D721Med (cell line): ENCODE measurements at places on chromosomes 6 and 20.

DNA sequence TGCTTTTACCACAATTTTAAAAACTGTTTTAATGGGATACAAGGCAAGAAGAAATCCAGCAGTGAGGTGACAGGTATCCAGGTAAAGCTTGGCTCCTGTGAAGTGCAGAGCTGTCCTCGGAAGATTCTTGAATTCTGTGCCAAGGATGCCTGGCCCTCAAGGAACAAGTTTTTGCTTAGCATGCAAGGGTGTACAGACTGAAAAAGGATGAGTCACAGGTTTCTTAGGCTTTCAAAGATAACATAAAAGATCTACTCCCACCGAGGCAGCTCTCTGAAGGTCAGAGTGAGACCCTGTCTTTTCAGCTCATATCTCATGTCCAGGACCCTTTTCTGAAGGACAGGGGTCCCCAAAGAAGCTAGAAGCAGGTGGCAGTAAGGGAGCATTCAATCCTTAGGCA is 83.3 kb downstream of the CHD6 start:
- DNase-seq = no peak

GRCh38 chr6:19934996-19935591 is 97.9 kb downstream of the ID4 start:
- DNase-seq = no peak

- no peak for DNase-seq
These were observed 2.0 kb downstream of the PDE10A start for GRCh38 chr6:165660857-165661663.

DNA sequence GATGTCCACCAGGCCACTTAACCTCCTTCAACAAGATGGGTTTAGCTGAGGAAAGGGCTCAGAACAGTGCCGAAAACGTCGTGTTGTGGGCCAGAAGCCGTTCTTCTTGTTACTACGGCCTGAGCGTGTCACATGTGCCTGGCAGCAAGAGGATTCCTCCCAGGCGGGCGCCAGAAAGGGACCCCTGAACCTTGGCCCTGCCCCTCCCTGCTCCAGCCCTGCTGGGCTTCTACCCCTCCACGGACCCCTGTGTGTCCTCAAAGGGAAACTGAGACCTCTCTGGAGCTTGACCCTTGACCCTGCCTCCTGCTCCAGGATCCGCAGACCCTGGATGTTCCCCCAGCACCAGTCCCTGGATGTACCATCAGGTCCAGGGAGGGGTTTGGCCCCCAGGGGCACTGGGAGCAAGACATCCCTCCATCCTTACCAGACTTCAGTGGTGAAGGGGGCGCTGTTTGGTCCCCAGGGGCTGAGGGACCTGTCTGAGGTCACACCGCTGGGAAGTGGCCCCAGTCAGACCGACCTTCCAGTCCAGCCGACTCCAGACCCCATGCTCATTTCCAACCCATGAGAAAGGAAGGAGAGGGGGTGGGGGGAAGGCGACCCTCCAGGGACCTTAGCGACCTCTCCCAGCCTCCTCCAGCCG is 10.1 kb downstream of the HRH3 start:
- DNase-seq = no peak

- no peak for DNase-seq
These were observed 9.4 kb upstream of the KHDC1L start for GRCh38 chr6:73234733-73235132.

DNA sequence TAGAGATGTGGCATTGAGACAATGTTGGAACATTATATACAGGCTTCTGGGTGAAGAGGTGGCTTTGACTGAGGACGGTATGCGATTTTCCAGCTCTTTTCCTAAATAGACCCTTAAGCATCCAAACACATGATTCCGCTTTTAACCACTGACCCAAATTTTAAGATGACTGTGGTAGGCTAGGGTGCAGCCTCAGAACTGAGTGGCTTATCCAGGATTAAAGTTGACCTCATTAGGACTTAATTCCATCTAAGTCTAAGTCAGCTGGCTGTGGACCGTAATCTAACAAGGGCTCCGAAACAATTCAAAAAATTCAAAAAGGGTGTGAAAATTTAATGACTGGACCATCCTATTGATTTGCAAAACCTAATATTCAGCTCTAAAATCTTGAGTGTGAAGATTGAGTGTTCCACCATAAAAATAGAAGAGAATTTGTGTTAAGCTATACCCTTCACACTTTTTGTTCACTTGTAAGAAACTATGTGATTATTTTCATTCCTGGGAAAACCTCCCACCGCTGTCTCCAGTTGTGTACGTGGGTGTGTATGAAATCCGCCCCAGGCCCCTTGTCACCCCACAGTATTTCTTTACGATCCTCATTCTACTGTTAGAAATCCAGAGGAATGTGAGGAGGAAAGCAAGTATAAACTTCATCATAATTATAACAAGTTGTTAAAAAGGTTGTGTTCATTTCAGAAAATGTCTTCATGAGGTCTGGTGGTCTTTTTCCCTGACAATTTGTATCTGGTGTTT is 2.7 kb downstream of the PCMTD2 start:
- peak; percentile 67 for DNase-seq

DNA sequence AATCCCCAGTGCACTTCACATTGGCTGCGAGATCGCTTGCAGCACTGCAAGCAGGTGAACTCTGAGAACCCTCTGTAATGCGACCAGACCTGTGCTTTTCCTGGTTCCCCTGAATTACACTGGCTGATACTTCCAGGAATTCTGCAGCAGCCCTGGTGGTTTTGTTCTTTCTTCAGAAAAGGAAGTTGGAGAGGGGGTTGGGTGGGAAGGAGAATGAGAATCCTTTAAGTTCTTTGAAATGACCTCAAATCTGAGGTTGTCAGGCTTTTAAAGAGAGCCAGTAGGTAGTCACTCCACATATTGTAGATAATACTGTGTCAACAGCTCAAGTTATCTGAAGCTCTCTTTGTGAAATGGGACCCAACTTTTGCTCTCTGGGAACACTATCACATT is 62.4 kb downstream of the GCNT2 start:
- DNase-seq = no peak

- DNase-seq = no peak
These were observed 106.9 kb upstream of the ADGRF1 start for GRCh38 chr6:47149066-47149465.

DNA sequence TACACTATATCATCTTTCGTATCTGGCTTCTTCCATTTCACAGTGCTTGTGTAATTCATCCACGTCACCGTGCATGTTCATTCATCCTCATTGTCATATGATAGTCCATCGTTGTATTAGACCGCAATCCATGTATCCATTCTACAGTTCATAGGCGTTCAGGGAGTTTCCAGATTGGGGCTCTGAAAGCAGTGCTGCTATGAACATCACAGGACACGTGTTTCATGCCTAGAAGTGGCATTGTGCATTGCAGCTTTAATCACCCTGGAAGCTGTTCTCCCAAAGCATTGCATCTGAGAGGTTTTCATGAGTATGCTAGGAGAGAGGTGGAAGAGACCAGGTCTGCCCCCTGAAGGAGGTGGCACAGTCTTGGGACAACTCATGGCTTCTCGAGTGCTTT is 35.3 kb downstream of the BMP7 start:
- DNase-seq = no peak

DNA sequence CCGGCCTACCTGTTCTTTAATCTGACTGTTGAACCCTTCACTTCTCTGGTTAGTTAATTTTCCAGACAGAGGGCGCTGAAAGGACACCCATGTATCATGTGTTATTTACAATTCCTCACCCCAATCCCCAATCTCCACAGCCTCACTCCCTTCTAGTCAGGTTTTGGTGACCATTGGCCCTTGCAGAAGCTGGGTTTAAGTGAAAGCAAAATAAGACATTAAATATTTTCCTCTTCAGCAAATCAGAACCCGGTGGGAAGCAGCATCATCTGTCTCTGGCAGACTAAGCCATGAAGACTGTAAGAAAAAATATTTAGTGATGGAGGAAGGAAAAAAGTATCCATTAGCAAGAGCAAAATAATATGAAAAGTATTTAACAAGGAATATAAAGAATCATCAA is 9.4 kb upstream of the HLA-DQA1 start:
- DNase-seq = no peak

DNA sequence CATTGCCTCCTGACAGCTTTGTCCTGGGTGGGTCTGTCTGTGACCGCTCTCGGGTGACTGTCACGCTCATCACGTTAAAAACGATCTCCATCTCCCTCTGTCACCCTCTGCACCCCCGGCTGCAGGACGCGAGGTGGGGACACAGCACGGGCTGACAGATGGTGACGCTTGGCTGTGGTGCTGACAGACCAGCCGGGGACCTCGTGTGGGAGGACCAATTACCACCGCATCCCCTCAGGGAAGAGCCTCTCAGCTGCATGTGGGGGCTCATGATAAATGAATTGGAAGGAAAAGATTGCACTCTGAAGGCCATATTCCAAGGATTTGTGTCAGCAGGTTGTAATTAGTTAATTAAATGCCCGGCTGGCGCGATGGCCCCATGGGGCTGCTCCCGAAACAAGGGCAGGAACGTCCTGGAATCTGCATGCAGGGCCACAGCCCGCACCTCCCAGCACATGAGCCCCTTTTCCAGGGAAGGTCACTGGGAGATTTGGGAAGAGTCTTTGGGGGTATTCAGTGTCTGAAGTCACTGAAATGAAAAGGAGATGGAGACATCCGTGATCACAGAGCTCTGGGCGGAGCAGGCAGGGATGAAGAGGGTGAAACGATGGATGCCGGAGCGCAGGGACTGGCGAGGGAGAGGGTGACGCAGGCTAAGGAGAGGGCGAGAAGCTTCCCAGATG is 87.1 kb downstream of the ERMARD start:
- no peak for DNase-seq

GRCh38 chr20:51493346-51493791 is 49.1 kb downstream of the NFATC2 start:
- no peak for DNase-seq

DNA sequence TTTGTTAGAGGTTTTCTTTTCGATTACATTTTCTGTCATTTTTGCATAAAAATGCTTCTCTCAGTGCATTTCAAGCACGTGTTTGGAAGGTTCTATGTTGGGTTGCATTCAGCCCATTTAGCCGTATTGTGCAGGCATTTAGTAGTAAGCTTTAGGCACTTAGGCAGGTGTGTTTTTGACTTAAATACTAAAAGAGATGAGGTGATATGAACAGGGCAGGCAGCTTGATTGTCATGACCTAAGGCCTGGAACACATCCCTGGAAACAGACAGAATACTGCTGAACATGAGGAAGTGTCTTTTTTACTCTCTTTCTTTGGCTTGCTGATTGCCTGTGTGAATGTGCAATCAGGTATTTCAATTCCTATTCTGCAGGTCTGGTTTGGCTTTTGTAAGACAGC is 610.5 kb upstream of the MAN1A1 start:
- DNase-seq = no peak

GRCh38 chr6:1552296-1552761 is 57.4 kb upstream of the FOXC1 start:
- no peak for DNase-seq

GRCh38 chr6:28345201-28345600 is 4.5 kb upstream of the ZKSCAN3 start:
- DNase-seq = no peak

- DNase-seq = no peak
These were observed 452 bp downstream of the TRAF3IP2 start for GRCh38 chr6:111605100-111605751.

- DNase-seq = no peak
These were observed 79.3 kb downstream of the SLC22A3 start for GRCh38 chr6:160427312-160428068.

DNA sequence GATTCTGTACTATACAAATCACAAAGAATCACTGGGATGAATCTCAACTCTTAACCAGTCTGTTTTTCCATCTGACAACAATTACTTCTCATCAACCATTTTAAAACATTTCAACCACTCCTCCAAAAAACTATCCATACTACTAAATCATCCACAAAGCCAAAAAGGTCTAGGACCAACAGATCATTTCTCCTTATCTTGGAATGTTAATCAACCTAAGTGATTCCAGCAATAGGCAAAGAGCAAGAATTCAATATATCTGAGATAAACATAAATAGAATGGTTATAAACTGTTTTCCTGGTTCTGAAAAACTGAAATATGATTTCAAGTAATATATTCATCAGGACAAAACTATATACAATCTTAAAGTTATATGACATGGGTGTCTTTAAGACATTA is 28.6 kb downstream of the RANBP9 start:
- no peak for DNase-seq

GRCh38 chr6:49003348-49003747 is 459.7 kb downstream of the MMUT start:
- no peak for DNase-seq

- DNase-seq = no peak
These were observed 1137.7 kb downstream of the EPHA7 start for GRCh38 chr6:92281571-92282076.

GRCh38 chr6:131231891-131232290 is 96.6 kb downstream of the AKAP7 start:
- DNase-seq = peak; percentile 19

DNA sequence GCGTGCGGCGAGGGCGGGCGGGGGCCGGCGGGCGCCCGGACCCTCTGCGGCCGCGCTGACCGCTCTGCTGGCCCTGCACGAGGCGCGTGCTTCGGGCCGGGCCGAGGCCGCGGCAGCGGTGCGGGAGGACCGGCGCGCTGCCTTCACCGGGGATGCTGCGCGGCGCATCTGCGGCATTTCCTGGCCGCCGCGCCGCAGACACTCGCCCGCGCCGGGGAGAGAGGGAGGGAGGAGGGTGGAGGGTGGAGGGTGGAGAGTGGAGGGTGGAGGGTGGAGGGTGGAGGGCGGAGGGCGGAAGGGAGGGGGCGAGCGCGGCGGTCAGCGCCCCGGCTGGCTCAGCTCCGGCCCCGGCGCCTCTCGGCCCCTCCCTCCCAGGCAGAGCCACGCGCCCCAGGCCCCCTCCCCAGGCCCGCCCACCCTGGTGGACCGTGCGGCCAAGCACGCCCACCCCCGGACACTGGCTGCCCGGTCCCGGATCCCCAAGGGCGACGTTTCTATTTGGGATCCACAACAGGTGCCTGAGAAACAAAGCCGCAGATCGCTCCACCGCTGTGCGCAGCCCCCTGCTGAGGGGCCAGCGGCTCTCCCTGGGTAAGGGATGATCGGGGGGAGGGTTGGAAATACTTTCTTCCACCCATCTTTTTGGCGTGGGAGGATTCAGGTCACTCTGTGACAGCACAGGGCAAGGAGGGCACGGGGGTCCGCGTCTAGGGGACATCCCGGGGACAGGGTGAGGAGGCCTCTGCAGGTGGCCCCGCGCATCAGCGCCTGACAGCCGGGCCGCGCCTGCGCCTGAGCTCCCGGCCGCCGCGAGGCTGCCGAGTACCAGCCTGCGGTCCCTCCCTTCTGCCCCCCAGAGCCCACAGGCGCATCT is 111.2 kb upstream of the BEND6 start:
- DNase-seq = peak; percentile 40

GRCh38 chr20:53922901-53923314 is 147.5 kb downstream of the BCAS1 start:
- no peak for DNase-seq

GRCh38 chr6:67875877-67876383 is 759.2 kb upstream of the ADGRB3 start:
- DNase-seq = no peak

GRCh38 chr6:30684386-30685156 is 1.9 kb downstream of the PPP1R18 start:
- no peak for DNase-seq
